Activated naive CD8-positive, alpha-beta T cell treated with anti-CD3 and anti-CD28 coated beads for 36 hours (primary cell): ENCODE measurements at places on chromosomes 1 and 21.

GRCh38 chr1:23810818-23811540, 10.4 kb upstream of the GALE start:
- DNase-seq: peak; percentile 54

DNA sequence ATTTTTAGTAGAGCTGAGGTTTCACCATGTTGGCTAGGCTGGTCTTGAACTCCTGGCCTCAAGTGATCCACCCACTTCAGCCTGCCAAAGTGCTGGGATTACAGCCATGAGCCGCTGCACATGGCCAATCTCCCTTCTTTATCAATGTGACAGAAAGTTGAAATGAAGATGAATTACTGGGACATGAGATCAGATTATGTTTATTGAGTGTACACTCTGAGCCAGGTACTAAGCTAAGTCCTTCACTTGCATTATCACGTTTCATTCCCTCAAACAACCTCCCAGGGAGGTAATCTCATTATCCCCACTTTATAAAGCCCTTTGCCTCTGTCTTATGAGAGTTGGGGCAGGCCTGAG, 6.3 kb upstream of the CHI3L2 start:
- DNase-seq: no peak

- no peak for DNase-seq
Measured at GRCh38 chr1:228341450-228341813, 65.2 kb downstream of the TRIM11 start.

- DNase-seq: no peak
Measured at GRCh38 chr1:31579374-31579773, 3.1 kb downstream of the TINAGL1 start.

GRCh38 chr1:31617916-31618746, 642 bp downstream of the HCRTR1 start:
- DNase-seq: peak; percentile 56

DNA sequence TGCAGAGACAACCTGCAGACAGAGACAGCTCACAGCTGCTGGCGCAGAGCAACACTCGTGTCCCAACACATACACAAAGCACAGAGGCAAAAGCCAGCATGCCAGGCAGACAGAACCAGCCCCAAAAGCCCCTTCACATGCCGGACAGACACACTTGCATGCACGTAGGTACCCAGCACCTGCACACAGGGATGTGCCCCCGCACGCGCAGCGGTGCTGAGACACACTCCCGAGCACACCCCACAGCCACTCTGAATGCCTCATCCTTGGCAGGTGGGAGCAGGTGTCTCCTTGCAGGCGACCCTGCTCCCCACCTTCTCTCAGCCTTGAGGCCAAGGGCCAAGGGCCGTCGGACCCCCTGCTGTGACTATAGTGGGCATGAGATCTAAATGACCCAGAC, 41.2 kb upstream of the ZC3H12A start:
- DNase-seq: no peak

GRCh38 chr1:98700228-98700627, 38.7 kb downstream of the SNX7 start:
- DNase-seq: no peak

- no peak for DNase-seq
Measured at GRCh38 chr21:22138297-22139016, 1140.2 kb downstream of the NCAM2 start.

- DNase-seq: no peak
Measured at GRCh38 chr1:236997361-236997760, 6.9 kb downstream of the MT1HL1 start.

GRCh38 chr1:84365225-84366221, 32.8 kb upstream of the DNASE2B start:
- DNase-seq: peak; percentile 48

DNA sequence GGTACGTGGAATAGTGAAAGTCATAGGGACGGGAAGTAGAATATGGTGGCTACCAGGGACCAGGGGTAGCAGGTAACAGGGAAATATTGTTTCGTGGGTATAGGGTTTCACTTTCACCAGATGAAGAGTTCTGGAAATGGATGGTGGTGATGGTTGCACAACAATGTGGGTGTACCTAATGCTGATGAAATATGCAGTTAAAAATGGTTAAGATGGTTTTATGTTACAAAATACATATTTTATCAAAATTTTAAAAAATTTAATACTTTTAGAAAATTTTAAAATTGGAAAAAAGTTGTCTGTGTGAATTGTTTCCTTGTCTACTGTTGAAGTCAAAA, 55.5 kb upstream of the TLR5 start:
- DNase-seq: no peak

DNA sequence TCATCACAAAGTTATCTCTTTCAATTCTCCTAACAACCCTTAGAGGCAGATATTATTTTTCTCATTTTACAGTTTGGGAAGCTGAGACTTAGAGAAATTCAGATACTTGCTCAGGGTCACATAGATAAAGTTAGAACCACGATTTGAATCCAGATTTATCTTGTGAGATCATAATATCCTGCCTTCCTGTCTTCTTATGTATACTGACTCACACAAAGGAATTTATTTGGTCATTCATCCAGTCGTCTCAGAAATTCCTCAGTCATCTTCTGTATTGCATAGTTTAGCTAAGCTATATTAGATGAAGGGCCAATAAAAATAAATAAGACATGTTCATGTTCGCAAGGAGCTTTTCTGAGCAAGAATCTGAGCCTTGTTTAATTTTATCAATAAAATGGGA, 35.8 kb upstream of the RUNX1 start:
- no peak for DNase-seq

- no peak for DNase-seq
Measured at GRCh38 chr1:178037510-178038253, 56.2 kb upstream of the RASAL2 start.

DNA sequence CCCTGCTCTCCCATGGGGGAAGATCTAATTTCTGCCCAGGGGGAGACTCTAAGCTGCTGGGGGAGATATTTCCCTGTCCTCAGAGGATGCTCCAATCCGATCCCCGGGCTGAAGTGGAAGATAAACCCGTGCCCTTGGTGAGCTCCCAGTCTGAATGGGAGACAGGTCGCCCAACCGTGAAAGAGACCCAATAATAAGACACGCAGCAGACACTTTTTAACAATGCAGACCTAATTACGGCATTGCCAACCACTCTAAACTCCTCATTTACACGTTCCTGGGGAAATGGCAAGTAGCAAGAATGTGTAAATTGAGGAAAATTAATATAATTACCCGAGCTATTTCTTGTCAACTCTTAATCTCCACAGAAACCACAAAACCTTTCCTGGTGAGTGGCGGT, 48.7 kb upstream of the ACTL8 start:
- DNase-seq: no peak

DNA sequence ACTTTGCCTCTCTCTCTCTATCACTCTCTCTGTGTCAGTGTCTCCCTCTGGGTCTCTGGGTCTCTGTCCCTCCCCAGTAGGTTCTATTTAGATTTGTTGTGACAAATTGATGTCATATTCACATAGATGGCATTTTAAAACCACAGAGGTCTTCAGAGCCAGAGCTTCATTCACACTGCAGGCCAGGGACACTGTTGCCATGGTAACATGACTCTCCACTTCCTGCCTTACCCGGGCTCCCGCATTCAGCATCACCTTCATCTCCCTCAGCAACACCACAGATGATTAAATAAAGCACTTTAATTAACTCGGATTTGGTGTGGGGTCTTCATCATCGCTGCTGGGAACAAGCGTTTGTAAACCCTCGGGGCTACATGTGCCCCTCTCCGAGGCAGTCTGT, 132.6 kb downstream of the ETS2 start:
- peak; percentile 25 for DNase-seq

GRCh38 chr1:41350055-41350378, 11.2 kb upstream of the FOXO6 start:
- no peak for DNase-seq

DNA sequence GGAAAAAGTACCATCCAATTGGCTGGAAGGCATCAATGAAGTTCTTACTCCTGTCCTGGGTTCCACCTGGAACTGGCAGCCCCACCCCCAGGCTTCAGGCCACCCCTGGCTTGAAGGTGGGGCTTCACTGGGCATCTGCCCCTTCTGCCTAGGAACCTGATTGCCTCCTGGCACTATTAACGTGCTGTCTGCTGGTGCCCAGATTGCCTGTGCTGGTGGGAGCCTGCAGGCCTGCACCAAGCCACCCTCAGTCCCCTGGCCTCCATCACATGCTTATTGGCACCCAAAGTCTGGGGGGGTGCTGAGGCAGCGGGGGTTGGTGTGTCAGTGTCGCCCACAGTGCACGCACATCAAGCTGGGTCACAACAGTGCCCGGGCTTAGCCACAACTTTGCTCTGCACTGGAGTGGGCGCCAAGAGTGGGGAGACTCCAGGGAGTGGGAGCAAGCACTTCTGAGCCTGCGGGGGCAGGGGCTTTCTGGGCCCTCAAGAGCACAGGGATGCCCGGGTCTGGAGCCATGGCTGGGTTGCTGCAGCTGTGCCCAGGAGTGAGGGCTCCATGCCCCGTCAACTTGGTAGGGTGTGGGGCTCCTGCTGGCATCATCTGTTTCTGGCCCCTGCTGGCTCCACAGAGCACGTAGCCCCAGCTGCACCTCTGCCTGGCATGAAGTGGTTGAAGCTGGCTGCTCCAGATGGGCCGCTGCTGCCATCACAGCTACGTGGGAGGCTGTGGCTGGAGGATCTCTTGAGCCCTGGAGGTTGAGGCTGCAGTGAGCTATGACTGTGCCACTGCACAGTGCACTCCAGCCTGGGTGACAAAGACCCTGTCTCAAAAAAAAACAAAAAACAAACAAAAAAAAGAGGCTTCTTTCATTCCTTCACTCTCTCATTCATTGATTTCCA, 4.1 kb upstream of the LSM10 start:
- DNase-seq: no peak

- DNase-seq: no peak
Measured at GRCh38 chr1:184176058-184176457, 124.5 kb downstream of the TSEN15 start.

GRCh38 chr1:32773018-32773763, 44.0 kb downstream of the YARS1 start:
- peak; percentile 72 for DNase-seq

DNA sequence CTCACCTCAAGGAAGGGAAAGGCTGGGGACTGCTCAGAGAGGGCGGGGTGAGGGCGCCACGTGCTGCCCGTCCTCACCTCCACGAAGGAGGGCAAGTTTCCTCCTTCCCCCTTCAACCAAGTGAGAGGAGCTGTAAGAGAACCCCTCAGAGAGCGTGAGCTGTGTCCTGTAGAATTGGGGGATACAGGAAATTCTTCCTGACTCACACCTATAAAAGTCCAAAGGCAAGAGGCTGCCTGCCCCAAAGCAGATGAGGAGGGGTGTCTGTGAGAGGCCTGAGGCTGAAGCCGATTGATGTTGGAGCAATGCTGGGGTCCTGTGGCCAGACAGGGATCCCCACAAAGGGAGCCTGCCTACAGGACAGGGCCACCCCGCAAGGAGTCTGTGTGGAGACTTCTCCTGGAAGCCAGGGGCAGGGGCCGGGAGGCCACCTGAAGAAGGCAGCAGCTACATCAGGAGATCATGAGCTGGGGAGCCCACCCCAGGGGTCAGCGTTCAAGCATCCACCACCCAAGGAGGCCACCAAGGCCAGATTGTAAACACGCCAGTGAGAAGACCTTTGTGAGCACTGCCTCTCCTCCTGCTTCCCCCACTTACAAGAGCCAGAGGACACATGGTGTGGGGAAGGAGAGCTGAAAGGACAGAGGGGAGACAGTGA, 27.7 kb downstream of the S100A6 start:
- DNase-seq: no peak
